ENCODE measurements at places on chromosomes 5 and 9.
A peak's percentile ranks its signal among the peaks of the same experiment; 100 is the strongest.

DNA sequence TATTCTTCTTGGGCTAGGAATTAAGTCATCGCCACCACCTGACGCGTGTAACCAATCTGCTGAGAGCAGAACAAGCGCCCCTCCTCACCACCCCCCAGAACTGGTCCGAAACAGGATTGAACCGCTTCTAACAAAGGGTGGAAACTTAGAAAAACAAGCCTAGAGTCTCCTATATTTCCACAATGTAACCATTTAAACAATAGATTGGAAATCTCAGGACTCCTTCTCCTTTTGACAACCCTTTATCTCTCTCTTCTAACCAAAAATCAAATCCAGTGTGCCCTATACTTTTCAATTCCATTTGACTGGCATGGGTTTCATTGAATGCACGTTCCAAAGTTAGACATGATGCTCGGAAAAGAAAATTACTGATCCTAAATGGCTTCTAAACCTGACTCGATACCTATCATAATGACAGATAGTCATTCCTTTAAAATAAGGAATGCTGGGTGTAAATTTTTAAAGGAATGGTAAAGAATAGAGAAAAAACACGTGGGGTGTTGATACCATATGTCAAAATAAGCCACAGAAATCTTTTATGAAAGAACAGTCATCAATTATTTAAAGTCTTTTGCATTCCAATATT, 1.2 kb downstream of the ARRDC3 start:
- peak; percentile 51 for DNase-seq

DNA sequence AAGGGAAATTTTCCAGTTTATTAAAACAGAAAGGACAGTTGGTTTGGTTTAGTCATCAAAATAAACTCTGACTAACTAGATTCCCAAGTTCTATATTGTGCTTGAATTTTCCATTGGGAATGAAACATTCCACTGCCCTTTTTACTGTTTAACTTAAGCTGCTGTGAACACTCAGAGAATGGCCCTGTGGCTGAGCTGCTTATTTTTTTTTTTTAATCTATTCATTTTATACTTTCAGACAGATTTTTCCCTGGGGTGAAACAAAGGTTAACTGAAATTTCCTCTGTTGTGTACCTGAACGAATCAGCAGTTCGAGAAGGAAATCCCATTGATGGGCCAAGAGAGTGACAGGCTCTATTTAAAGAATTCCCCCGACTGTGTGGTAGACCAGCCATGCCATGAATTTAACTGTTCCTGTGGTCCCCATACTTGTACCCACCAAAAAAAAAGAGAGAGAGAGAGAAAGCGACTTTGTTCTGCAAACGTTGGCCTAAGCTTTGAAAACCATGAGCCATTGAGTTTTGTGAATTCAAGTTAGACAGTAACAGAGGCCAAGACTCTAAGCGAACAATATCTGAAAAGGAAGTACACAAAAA, 138.7 kb upstream of the GRHPR start:
- DNase-seq = peak; percentile 81

DNA sequence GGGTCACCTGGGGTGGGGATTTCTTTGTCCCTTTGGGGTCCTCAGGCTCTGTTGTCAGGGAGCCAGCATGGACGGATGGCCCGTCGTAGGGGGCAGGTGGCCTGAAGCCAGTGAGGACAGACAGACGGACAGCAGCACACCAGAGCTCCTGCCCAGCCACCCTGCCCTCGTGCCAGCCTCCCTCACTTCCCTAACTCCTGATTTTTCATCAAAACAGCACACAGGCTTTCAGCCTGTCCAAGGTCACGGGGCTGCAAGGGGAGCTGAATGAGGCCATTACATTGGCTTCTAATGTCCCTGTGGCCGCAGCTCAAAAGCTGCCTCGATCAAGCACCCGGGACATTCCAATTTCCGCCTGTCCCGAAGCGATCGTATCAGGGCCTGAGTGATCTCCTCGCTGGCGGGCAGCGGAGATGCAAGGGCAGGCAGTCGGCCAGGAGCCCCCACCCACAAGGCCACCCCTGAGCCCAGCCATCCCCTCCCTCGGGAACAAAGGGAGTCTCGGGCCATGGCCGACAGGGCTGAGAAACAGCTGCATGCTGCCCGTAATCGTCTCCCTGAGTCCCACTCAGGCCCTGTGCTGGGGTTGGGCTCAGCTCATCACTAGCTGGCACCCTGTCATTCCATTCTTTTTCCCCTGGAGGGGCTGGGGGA, 50.5 kb upstream of the RNU6ATAC start:
- DNase-seq = no peak

DNA sequence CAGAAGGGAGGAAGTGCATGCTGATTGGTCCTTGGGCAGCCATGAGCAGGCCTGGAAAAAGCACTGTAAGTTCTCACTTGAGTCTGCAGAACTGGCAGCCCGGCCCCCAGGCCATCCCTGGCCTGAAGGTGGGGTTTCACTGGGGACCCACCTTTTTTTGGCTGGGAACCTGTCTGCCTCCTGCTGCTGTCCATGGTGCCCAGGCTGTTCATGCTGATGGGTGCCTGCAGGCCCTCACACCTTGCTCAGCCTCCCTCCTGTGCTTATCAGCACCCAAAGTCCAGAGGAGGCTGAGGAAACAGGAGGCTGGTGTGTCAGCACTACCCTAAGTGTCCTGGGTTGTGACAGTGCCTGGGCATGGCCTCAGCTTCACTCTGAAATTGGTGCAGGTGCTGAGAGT, 134.4 kb upstream of the SPRY4 start:
- no peak for DNase-seq

GRCh38 chr5:133404724-133405123, 207.6 kb downstream of the FSTL4 start:
- no peak for DNase-seq

DNA sequence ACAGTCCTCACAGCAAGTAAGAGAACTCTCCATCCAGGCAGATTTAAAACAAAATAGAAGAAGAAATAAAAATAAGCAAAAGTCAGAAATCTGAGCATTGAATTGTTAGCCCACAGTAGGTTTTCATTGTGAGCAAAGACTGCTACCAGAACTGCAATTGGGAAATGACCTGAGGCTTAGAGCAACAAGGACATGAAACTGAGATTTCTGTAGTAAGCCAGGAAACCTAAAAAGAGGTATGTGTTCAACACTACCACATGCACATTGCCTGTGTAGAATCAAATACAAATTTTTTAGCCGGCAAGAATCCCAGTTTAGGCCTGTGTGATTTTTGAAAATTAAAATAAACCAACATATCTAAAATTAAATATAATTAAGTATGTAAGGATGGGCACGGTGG, 928.4 kb upstream of the WWC1 start:
- no peak for DNase-seq

- DNase-seq = no peak
Measured at GRCh38 chr5:34022121-34022705, 14.4 kb upstream of the AMACR start.

DNA sequence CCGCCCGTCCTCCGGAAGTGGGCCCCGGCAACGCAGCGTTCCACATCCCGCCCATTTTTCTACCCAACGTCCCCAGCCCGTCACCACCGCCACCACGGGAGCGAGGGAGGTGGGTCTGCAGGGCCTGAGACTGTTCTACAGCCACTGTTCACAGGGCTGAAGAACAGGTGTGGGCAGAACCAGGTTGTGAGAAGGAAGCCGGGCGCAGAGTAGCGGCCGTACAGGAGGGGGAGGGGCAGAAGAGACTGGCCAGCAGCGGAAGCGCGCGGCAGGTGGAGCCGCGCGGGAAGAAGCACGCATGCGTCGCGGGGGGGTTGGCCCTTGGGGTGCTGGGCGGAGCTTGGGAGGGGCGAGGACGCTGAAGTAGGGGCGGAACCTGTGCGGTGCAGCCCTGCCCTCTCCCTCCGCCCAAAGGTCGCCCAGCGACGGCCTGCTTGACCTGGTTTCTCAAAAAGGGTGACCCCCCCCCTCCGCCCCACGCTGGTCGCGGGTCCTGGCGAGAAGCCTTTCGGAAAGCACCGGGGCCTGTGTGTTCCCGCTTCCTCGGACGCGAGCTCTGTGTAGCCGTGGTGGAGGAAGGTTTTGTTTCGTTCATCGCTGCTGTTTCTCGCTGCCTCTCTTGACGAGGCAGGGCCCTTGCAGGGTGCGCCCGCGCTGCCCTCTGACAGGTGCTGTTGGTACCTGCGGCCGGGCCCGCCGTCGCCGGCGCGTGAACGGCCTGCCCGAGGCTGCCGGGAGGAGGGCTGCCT, 7.8 kb upstream of the MGAT1 start:
- peak; percentile 84 for DNase-seq

Measured in RCC 7860 (cell line).